ENCODE measurements at places on chromosomes 6 and 20.
A peak's percentile ranks its signal among the peaks of the same experiment; 100 is the strongest.

GRCh38 chr6:89954721-89955148 is 60.5 kb downstream of the GJA10 start:
- no peak for DNase-seq

GRCh38 chr6:125574604-125575003 is 174.8 kb upstream of the HEY2 start:
- no peak for DNase-seq

DNA sequence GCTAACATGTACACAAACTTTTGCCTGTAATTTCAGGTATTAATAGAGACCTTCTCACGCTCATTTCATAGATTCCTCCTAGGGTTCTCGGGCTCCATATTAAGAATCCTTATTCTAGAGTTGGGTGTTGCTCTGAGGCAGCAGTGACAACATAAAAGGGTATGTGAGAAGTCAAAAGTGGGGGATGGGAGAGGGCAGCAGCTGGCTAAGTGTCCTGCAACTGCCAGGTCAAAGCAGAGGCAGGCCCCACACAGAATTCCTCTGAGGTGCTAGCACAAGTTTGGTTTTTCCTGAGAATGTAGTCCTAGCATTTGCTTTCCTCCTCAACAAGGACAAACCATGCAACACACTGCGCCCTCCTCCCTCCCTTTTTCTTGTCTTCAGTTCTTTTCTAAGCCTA is 4.6 kb downstream of the NSFL1C start:
- peak; percentile 29 for DNase-seq

DNA sequence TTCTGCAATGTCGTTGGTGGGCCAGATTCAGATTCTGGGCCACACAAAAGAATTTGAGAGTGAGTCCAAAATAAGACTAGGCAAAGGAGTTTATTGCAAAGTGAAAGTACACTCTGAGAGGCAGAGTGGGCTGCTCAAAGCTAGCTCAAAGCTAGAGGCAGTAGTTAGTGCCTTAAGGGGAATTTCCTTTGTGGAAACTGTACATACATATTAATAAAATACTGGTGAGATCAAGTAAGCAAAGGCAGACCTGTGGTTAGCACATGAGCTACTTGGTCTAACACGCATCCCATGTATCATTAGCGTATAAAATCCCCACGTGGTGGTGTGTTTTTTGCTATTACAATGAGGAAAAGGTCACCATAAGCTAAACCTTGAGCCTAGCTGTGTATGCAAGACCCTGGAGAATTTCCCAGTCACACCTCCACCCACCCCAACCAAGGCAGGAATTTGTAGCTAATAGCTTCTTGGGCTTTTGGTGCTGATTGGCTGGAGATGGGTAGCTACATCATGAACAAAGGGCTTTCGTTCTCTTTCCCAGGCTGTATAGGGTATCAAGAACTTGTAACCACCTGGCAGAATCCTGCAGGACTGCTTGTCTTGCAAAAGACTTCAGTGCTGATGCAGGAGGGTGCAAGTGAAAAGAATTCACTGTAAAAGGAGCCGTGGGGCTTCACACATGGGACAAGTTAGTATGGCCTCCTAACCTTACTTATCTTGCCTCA is 14.7 kb upstream of the TRIM26 start:
- no peak for DNase-seq

GRCh38 chr6:36612101-36612625 is 18.0 kb downstream of the SRSF3 start:
- peak; percentile 60 for DNase-seq

GRCh38 chr20:37630166-37630565 is 63.7 kb upstream of the CTNNBL1 start:
- no peak for DNase-seq

- no peak for DNase-seq
Observed at GRCh38 chr20:36881888-36882287, 6.0 kb downstream of the TLDC2 start.

GRCh38 chr6:72649032-72649984 is 27.4 kb downstream of the KCNQ5 start:
- no peak for DNase-seq

DNA sequence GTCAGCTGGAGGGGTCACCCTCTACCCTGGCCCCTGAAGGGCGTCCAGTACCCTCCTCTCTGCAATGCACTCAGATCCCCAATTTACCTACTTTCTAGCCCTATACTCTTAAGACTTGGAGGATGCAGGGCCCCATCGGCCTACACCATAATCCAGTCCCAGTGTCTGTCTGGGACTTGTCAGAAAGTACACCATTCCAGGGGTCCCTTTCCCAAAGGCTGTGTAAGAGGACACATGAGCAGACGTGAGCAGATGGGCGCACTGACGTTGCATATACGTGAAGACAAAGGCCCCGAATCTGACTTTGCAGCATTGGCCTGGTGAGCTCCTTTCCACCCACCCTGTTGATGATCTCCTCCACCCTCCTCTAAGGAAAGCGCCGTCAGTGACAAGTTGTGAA is 20.9 kb upstream of the SMOC2 start:
- DNase-seq = peak; percentile 41

- no peak for DNase-seq
Observed at GRCh38 chr20:18101125-18101810, 36.4 kb upstream of the KAT14 start.

GRCh38 chr20:38870733-38871559 is 55.3 kb upstream of the FAM83D start:
- DNase-seq = no peak

- no peak for DNase-seq
Observed at GRCh38 chr6:159119791-159120190, 49.4 kb upstream of the FNDC1 start.

GRCh38 chr6:14921878-14922671 is 323.8 kb upstream of the JARID2 start:
- DNase-seq = no peak

- DNase-seq = no peak
Observed at GRCh38 chr6:82571455-82571854, 207.8 kb downstream of the TPBG start.

- DNase-seq = peak; percentile 86
Observed at GRCh38 chr6:17986656-17987446, 584 bp downstream of the KIF13A start.

- no peak for DNase-seq
Observed at GRCh38 chr6:168278904-168279303, 40.7 kb downstream of the DACT2 start.

DNA sequence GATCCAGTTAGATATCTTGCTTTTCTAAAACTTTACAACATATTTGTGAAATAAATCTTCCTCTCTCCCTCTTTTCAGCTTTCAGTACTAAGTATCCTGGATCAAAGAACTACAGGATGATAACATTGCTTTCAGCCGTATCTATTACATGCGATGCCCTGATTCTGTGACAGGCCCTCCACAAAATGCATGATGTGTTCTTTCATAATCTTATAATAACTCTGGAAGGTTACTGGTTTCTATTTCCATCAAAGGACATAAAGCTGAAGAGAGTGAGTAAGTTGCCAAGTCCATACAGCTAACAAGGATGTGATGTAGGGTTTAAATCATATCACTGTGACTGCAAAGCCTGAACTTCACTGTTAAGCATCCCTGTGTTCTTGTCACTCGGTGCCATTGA is 62.9 kb upstream of the ADGRG6 start:
- DNase-seq = no peak

DNA sequence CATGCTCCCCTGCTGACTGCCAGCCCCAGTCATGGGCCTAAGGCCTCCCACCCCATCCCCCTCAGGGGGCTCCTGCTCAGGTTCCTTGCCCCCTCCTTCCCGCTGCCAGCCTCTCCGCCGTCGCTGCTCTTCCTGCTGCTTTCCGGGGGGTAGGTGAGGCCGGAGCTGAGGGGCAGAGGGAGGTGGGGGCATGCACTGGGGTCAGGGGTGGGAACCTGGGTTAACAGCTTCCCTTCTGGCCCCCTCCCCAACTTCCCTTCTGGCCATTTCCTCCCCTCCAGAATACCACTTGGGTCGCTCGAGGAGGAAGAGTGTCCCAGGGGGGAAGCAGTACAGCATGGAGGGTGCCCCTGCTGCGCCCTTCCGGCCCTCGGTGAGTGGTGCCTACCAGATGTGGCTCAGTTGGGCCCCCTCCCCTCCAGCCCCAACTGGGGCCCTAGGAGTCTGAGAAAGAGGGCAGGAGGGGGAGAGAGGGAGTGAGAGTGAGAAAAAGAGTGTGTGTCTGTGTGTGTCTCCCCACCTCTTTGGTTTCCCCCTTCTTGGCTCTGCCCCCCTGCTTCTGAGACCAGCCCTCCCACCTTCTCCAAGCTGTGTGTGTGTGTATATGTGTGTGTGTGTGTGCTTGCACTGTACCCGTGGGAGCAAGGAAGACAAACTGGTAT is 12.1 kb downstream of the SYNGAP1 start:
- no peak for DNase-seq

DNA sequence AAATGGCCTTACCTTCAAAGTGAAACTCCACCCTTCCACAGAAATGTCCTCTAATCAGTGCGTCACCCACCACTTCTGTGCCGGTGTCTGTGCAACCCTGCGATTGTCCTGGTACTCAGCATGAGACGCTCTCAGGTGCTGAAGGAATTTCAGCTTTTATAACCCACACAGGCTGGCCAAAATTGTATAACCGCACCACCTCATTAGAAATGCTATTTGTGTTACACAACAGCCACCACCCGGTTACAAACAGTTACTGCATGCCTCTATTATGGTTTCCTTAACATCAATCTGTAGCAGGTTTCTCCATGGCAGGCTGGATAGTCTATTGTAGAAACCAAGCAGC is 51.5 kb downstream of the SLC23A2 start:
- DNase-seq = no peak

- DNase-seq = no peak
Observed at GRCh38 chr6:144758602-144759001, 473.5 kb downstream of the UTRN start.

DNA sequence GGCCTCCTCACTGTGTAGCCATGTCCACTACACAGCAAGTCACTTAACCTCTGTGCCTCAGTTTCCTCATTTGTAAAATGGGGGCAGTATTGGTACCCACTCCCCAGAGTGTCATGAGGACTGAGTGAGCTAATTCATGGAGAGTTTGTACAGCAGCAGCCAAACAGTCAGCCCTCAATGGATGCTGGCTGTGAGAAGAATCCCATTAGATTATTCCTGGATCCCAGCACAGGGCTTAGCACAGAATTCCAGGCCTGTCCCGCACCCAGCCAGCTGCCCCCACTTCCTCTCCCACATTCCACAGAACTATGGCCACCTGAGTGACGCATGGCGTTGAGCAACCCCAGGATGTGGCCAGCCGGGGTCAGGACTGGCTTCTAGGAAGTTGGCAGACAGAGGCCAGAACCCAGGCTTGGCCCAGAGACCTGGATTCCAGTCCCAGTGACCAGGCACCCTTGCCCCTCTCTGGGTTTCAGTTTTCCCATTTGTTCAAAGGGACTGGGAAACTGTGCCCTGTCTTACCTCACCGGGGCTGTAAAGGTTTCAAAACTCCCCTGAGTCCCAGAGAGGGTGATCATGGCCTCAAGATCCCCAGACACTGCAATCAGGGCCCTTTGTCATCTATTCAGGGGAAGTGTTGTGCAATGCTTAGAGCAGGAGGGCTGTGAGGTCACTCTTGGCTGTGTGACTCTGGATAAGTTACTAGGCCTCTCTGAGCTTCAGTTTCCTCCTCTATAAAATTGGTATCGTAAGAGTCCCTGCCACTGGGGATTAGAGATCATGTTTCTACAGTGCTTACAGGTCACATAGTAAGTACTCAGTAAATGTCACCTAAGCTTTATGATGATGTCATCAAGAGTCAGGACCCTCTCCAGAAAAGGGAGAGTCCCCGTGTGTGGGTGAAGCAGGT is 3.0 kb upstream of the TGM2 start:
- peak; percentile 99 for DNase-seq

DNA sequence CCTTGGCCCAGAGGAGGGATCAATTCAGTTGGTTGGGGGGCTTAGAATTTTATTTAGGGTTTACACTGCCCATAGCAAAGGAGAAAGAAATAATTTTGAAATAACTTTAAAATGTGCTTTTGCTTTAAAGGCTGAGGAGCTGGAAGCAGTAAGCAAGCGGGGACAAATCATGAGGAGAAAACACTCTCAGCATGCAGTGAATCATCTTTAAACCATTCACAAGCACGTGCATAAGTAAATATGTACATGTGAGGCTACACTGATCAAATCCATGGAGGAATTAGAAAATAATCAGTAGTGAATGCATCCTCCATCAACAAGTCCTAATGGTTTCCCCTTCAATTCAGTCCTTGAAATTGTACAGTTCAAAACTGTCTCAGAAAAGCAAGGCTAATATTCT is 181.0 kb downstream of the MTFR2 start:
- no peak for DNase-seq

GRCh38 chr6:195861-196360 is 96.4 kb upstream of the DUSP22 start:
- DNase-seq = no peak

DNA sequence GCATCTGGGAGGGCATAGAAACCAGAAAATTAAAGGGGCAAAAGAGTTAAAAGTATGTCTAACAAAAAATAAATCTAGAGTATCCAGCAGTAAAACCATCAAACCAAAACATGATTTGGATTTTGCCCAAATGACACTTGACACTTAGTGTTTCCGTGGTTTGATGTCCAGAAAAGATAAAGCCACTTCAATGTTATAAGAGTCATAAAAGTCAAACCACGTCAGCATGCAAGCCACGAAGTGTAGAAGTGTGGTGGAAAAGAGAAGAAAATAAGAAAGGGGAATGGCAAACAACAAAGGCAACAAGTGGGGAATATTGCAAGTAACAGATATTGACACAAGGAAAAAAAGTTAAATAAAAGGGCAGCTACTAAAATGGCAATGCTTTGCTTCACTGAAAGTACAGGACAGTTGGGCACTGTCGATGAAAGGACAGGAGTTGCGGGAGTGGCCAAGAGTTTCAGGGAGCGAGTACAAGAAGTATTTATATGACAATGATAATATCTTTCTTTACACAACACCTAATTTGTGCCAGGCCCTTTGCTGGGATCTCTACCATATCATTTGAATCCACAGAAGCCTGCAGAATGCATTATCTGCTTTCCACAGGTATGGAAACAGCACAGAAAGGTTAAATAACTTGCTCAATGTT is 6.3 kb upstream of the HDDC2 start:
- no peak for DNase-seq

DNA sequence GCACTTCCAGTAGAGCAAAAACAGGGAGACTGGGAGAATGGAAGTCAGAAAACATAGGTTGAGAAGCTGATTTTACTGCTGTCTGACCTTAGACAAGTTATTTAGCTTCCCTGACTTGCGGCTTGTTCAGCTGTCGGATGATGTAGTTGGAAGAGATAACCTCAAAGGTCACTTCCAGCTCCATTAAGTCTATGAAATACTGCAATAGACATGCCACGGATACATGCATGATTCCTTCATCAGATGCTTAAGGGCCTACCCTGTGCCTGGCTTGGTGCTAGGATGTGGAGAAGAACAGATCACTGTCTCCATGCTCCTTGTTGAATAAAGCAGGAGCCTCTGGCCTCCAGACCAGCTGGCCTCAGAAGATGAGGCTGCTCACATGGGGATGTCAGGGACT is 43.7 kb downstream of the FYN start:
- DNase-seq = no peak

GRCh38 chr6:138105880-138106664 is 1.1 kb downstream of the PERP start:
- no peak for DNase-seq

GRCh38 chr20:47348539-47349142 is 7.9 kb downstream of the ZMYND8 start:
- no peak for DNase-seq

GRCh38 chr20:6420336-6420735 is 297.5 kb upstream of the FERMT1 start:
- DNase-seq = no peak
